Brain (organoid and tissue), 16 donors: ENCODE measurements at places on chromosomes 16 and 17.

DNA sequence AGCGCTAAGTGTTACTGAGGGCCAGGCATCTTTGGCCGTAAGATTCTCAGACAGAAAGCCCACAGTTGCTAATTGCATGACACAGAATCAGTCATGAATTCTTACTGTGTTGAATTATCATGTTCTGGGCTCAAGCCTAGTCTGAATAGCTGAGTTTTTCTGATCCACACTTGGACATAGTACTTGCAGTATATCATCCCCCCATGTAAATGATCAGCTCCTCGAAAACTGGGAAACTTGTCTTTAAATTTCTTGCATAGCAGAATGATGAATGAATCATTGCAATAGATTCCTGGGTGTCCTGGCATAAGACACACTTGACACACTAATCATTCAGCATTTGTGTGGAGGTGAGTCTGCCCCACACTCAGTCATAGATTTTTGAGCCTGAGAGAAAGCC lies 2.2 kb downstream of the MLYCD start:
- DNase-seq: no peak

DNA sequence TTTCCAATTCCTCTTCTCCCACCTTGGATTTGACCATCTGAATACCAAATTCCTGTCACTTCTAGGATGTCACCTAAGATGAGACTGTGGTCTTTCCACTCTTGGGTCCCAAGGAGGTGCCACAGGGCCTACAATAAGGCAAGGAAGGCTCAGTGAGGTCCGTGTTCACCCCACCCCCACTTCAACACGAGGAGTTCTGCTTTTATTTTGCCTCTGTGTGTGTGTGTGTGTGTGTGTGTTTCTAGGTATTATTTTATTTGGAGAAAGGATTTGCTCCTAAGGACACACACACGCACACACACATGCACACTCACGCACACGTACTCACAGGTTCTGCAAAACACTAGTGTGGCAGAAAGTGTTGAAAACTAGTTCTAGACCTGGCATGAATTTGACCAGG lies 24.5 kb upstream of the PHOSPHO1 start:
- no peak for DNase-seq

GRCh38 chr16:12178251-12178990 lies 201.9 kb downstream of the SNX29 start:
- DNase-seq: no peak

- no peak for DNase-seq
Measured at GRCh38 chr17:51423421-51424160, 163.2 kb downstream of the UTP18 start.

- peak; percentile 66 for DNase-seq
Measured at GRCh38 chr17:28811651-28812090, 30.9 kb downstream of the FAM222B start.

DNA sequence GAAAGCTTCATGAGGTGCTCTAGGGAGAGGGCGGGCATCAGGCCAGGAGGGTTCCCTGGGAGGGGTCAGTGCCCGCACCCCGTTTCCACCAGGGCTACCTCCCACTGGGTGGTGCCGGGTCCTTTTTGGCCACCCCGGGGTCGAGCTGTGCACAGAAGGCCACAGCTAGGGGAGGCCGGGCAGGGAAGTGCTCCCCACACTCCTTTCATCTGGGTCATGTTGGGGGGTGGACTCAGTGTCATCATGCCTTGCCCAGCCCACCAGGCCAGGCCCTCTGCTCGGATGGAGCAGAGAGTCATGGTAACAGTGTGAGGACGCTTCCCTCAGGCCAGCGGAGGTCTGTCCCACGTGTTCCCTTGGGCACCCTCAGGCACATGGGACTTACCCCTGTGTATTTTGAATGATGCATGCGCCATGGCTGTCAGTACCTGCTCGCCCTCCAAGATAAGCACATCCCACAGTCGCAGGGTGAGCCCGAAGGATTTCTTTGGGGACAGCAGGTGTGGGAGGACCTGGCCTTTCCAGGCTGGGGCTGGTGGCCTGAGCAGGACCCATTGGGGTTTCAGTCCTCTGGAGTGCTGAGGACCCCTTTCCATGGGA lies 46.4 kb downstream of the TNFRSF13B start:
- no peak for DNase-seq
